Renal cortex interstitium (tissue), 15 donors: ENCODE measurements at places on chromosomes 11 and 22. TPM values are rescaled to one million over a fixed set of nuclear protein-coding genes. Genes with fewer than 3 reads are reported as not detected.

The OR52H1 gene
- not detected for polyA plus RNA-seq

The PTPRCAP gene
- 1.3 TPM for polyA plus RNA-seq

The GRIK4 gene
- 1.0 TPM for polyA plus RNA-seq

The ROBO4 gene
- polyA plus RNA-seq = 20.0 TPM

The HINFP gene
- 42.9 TPM for polyA plus RNA-seq

The UBQLNL gene
- 0.56 TPM for polyA plus RNA-seq

The SIRT3 gene
- polyA plus RNA-seq = 26.5 TPM

The OR51I1 gene
- polyA plus RNA-seq = not detected

The OR10D3 gene
- not detected for polyA plus RNA-seq

The DHCR7 gene
- 47.8 TPM for polyA plus RNA-seq
